ENCODE measurements at places on chromosomes 12 and 14.

GRCh38 chr12:46609674-46610073, 216.1 kb downstream of the SLC38A4 start:
- DNase-seq: no peak

DNA sequence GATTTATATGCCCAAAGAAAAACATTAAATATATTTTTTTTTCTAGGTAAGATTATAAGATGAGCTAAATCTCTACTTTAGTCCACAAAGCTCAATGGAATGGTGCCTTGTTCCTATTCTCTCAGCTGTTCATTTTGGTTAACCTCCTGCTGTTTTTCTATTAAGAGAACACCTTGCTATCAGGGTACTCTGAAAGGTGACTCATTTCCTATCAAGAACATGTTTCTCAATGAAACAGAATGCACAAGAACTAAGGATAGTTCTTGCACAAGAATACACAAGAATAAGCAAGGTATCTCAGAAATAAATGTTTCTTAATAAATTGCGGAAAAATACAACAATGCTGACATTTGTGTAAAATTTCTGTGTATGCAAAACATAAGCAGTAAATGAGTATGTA, 14.1 kb downstream of the ABCD2 start:
- DNase-seq: no peak

GRCh38 chr14:97458661-97459579, 661.7 kb downstream of the VRK1 start:
- DNase-seq: no peak

DNA sequence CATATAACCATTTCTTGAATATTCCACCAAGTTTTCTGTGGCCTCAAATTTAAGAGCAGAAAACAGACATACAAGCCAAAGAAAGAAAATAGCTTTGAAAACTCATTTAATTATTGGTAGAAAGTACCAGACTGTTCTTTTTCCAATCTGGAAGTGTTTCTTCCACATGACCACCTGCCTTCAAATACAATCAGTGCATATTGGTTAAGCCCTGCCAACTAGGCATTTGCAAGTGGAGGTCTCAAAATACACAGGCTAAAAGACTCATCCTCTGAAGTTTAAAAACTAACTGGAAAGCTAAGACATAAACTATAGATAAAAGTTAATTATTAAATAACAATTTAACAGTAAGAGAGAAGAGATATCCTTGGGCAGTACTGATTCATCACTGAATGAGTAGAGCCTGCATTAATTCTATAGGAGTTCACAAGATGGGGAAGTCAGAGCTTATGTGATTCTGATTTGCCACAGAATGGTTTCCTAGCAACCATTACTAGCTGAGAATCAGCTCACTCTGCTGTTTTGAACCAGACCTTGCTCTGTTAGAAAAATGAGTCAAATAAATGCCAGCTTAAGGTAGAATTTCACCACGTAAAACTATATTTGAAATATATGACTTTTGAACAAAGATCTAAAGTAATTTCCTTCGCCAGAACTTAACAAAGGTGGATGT, 433.8 kb downstream of the FUT8 start:
- DNase-seq: no peak

- DNase-seq: no peak
These were observed 22.0 kb downstream of the CACNA1C start for GRCh38 chr12:2074792-2075191.

DNA sequence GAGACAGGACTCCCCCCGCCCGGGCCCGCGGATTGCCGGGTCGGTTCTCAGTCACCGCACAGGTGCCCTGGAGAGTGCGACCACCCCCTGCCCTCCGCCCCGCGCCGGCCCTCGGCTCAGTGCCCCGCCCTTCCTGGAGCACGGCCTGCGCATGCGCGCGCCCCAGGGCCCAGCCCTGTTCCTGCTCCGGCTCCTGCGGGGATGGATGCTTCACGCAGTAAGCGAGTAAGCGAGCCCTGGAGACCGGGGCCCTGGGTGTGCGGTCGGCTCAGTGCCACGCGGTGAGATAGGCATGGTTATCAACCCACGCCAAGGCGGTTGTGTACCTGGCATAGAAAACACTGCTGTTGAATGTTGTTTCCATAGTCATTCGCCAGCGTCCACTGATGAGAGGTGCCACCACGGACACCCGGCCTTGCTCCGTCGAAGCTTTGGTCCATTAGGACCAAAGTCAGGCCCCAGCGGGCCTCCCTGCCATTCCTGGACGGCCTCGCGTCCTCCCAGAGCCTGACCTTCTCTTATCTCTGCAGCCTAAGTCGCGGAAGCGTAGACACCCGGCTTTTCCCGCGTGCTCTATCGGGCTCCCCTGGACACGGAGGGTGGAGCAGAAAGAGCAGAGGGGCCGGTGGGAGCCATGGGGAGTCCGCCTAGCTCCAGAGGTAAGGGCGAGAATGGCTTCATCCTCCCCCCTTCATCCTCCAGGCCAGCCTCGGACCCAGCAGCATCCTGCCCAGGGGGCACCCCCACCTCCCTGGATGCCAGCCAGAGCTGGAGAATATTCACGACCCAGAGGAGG, 90.6 kb downstream of the PAPOLA start:
- DNase-seq: no peak

- no peak for DNase-seq
These were observed 290.7 kb upstream of the AMIGO2 start for GRCh38 chr12:47370421-47370820.

- DNase-seq: no peak
These were observed 22.3 kb downstream of the ZNF268 start for GRCh38 chr12:133203344-133204263.

GRCh38 chr12:104063712-104064030, 660 bp upstream of the HCFC2 start:
- DNase-seq: no peak

GRCh38 chr12:52207895-52208294, 16.1 kb upstream of the KRT80 start:
- DNase-seq: no peak

DNA sequence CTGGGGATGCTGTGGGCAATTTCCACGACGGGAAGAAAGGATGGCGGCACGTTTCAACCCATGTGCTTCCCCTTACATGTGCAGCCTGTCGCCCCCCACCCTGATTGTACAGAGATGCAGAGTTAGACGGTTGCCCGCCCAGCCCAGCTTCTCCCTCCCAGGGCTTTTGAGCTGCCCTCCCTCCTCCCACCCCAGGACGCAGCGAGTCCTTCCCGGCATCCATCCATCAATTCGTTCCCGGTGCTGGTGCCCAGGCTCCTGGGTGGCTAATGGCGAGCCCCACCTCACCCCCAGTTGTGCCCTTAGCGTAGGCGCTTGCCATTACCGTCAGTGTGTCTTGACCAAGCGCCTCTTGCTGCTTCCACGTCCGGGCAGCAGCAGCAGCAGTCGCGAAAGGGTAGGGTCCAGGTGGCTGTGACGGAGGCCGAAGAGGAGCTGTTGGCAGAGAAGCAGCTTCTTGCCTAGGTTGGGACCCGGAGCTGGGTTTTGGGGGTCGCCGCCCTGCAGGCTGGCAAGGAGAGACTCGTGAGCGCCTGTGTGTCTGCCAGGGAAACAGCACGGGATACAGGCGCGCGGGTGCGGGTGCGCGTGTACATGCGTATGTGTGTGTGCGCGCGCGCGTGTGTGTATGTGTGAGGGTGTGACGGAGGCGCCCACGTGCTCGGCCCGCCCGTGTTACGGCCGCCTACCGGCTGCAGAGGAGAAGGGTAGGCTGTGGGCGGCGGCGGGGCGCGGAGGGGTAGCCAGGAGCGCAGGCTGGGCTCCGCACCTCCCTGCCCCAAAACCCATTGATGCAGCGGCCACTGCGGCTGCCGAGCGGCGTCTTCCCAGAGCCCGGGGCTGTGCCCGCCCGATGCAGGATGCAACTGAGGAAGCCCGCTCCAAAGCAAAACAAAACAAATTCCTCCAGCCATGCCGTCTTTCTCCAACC, at the start of gene SLC6A15:
Gene SLC6A15, minus strand, starts transcription at position 602 of the 931 bp plus-strand sequence. CDS start 20,679 bp downstream, outside the sequence.
- no peak for DNase-seq

- DNase-seq: no peak
These were observed 12.2 kb upstream of the LRRK2 start for GRCh38 chr12:40212566-40212965.

GRCh38 chr14:104314251-104314941, 176.0 kb downstream of the KIF26A start:
- DNase-seq: no peak

- DNase-seq: no peak
These were observed 66.5 kb upstream of the CAND1 start for GRCh38 chr12:67202678-67203012.

DNA sequence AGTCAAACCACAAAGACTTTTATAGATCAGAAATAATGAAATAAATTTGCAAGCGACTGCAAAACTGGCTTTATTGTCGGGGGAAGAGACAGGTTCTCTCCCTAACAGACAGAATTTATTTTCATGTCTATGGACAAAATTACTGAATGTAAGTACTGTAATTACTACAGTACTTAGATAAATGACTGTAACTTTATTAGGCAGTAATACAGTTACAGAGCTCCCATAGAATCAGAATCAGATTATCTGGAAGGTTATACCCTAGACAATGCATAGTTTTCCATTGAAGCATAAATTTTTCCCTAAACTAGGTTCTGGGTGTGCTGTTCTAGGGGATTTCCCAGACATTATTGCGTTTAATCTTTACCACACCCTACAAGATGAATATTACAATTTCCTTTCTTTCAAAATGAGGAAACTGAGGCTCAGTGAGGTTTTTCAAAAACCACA, 114.2 kb downstream of the C12orf75 start:
- DNase-seq: no peak

DNA sequence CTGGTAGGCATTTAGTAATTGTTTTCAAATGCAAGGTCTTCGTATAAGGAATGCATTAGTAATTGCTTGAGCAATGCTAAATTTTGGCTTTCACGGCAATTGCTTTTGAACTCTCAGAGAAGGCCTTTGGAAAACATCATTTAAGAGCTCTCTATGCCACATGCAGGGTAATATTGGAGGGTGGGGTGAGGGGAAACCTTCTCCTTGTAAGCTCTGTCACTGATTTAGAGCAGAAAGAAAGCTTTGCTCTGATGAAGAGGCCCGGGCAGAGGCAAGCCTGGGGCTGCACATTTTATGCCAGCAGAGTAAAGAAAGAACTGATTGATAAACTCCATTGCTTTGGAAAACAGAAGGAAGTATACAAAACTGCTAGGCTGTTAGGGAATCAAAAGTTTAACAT, 70.9 kb downstream of the TRIM9 start:
- no peak for DNase-seq

DNA sequence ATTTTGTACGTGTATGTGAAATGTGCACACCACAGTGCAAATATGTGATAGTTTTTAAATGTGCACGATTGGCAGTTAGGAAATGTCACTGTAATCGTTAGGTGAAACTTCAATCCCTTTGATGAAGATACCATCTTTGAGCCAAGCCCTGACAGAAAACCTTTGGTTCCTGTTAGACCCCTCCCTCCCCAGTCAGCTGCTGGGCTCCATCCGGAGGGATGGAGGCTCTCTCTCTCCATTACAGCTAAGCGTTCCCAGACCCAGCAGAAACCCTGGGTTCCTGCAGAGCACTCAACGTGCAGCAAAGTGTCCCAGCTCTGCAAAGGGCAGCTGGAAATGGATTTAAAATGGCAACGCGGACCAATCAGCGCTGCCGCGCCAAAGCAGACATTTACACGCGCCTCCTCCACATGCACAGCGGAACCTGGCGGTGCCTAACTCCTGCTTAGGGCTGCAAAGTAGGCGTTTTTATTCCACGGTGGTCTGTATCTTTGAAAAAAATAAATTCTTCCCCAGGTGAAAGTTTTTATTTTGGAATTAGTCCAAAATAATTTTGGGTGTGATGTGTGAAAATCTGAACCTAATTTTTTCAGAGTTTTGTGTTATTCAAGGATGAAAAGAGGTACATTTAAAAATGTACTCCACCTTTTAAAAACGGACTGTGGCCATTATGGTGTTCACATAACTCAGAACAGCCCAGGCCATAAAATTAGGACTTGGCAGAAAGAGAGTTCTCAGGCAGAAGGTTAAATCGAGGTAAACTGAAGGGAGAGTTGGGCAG, 1.4 kb upstream of the HMGA2 start:
- DNase-seq: no peak

- no peak for DNase-seq
These were observed 240.4 kb downstream of the ASCL1 start for GRCh38 chr12:103197725-103198388.

- DNase-seq: no peak
These were observed 206.5 kb downstream of the CALM1 start for GRCh38 chr14:90603336-90603735.

- DNase-seq: no peak
These were observed 14.6 kb upstream of the MIA2 start for GRCh38 chr14:39219075-39219499.

- DNase-seq: peak; percentile 51
These were observed 28.8 kb downstream of the ATXN2 start for GRCh38 chr12:111570084-111570961.

- DNase-seq: no peak
These were observed 106.7 kb downstream of the TMEM30B start for GRCh38 chr14:61174441-61174891.

DNA sequence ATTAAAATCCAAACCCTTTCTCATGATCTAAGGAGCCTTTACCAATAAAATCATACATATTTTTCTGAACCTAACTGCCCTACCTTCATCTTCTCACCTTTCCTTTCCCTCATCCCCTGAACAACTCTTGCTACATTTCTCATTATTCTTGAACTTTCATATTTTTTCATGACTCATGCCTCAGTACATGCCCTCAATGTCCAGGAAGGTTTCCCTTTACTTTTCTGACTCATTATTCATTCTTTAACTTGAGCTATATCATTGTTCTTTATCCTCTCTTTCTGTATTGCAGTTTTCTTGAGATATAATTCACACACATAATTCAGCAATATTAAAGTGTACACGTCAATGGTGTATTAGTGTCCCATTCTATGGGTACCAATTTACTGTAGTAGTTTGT, 231.0 kb downstream of the ALG10B start:
- no peak for DNase-seq

GRCh38 chr14:96156804-96157760, 47.6 kb upstream of the BDKRB2 start:
- DNase-seq: no peak

DNA sequence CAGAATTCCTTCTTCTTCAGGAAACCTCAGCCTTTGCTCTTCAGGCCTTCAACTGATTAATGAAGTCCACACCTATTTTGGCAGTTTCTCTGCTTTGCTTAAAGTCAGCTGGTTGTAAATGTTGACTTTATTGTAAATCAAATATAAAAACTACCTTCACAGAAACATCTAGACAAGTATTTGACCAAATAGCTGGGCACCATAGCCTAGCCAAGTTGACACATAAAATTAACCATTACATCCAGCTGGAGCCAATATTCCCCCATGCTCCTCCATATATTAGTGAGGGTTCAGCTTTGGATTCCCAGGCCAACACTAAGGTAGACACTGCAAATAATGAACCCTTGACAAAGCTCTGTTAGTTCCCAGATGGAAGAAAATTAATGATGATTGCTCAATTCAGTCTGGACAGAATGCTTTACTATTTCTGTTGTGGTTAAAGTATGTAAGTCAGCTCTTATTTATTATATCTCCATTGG, 125.5 kb downstream of the ZFP36L1 start:
- no peak for DNase-seq

GRCh38 chr12:124386059-124386458, 91.2 kb downstream of the RFLNA start:
- no peak for DNase-seq

- DNase-seq: no peak
These were observed 59.4 kb downstream of the TTC7B start for GRCh38 chr14:90756755-90757345.

- no peak for DNase-seq
These were observed 112.6 kb upstream of the FZD10 start for GRCh38 chr12:130049666-130050065.

- no peak for DNase-seq
These were observed 13.8 kb downstream of the CCDC177 start for GRCh38 chr14:69560826-69561225.

GRCh38 chr14:72856530-72857266, 37.2 kb downstream of the DPF3 start:
- no peak for DNase-seq

Measured in AG04450 (cell line).